ENCODE measurements at places on chromosomes 5 and 9.

DNA sequence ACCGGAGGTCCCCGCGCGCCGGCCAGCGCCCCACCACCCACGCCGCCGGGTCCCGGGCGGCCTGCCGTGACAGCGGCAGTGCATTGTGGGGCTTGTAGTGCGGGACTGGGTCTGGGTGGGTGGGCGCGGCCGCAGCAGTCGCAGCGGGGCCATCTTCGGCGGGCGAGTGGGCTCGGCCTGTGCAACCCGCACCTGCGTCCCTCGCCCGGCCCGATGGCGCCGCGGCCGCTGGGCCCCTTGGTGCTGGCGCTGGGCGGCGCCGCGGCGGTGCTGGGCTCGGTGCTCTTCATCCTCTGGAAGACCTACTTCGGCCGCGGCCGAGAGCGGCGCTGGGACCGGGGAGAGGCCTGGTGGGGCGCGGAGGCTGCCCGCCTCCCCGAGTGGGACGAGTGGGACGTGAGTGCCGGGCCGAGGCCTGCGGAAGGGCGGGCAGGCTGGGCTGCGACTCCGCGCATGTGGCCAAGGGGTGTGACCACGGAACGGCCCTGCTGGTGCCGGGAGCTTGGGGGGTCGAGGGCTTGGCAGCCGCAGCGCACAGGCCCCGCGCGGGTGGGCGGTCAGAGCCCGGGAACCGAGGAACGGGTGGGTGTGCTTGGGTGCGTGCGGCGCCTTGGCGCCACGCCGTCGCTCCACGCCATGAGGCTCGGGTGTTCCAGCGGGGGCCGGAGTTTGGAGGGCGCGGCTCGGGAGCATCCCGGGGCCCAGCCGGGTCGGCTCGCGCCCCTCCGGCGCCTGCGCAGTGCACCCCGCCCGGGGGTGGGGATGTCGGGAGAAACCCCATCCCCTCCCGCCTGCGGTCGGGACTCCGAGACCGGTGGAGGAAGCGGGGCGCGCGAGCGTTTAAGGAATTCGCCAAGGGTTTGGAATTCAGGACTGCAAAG, at the start of gene ARL10:
Gene ARL10 (plus strand): TSS at position 137 of the 881 bp plus-strand sequence. CDS start 77 bp downstream, at position 214.
- DNase-seq = peak; percentile 68

DNA sequence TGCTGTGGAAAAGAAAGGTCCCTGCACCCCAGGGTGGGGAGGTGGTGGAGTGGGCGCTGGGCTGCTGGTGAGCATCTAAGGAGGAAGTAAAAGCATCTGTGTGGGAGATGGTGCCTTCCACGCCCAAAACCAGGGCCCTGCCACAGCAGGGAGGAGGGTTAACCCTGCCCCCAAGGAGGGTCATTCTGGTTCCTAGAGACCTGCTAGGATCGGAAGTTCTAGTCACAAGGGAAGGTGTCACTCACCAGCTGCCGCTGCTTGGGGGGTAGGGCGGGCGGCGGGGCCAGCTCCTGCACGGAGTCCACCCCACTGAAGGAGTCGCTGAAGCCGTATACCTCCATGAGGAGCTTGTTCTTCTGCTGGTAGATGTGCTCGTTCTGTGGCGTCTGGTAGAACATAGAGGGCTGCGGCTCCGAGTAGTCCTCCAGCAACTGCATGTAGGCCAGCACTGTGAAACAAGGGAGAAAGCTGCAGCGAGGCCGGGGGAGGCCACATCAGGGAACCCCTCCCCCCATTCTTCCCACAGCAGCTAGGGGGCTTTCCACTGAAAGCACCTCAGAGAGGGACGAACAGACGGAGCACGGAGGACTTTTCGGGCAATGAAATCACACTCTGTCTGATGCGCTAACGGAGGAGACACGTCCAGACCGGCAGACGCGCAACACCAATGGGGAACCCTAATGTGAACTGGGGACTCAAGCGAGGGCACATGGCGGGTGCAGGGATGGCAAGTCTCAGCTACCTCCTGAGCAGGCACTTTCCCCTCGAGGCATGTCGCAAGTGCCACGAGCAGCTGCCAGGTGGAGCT, 76.4 kb downstream of the PRRT1B start:
- peak; percentile 75 for DNase-seq

DNA sequence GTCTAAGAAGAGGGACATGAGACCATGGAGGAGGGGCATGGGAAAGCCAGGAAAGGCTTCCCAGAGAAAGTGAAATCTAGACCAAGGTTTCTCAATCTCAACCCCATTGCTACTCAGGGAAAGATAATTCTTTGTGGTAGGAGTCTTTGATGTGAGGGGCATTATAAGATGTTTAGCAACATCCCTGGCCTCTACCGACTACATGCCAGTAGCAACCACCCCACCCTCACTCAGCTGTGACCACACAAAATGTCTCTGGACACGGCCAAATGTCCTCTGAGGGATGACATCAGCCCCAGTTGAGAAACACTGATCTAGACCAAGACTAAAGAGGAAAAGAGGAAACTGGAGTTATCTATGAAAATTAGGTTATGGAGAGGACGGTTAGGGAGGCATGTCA, 298.5 kb upstream of the KIF2A start:
- DNase-seq = no peak

DNA sequence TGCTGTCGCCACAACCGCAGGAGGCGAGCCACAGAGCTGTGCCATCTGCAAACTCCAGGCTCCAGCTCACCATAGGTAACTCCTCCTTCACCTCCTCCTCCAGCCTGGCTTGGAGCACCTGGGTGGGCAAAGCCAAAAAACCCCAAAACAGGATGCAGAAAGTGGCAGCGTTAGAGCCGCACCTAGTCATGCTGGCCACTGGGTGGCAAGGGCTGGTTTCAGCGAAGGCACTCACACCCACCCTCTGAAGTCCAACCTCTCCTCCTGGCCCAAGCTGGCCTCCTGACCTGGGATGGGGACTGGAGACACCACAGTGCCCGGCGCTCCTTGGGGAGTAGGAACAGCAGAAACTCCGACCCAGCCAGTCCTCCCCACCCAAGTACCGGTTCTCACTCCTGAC, 28.7 kb upstream of the ZNF354B start:
- no peak for DNase-seq

DNA sequence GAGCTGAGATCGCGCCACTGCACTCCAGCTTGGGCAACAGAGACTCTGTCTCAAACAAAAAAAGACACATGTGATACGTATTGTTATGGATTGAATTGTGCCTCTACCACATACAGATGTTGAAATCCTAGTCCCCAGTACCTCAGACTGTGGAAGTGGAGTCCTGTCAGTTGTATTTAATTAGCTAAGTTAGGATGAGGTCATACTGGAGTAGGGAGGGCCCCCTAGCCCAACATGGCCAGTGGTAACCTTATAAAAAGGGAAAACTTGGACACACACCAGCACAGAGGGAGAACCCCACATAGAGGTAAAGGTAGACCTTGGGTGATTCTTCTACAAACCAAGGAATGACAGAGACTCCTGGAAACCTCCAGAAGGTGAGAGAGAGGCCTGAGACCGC, 119.8 kb downstream of the GADD45G start:
- no peak for DNase-seq

DNA sequence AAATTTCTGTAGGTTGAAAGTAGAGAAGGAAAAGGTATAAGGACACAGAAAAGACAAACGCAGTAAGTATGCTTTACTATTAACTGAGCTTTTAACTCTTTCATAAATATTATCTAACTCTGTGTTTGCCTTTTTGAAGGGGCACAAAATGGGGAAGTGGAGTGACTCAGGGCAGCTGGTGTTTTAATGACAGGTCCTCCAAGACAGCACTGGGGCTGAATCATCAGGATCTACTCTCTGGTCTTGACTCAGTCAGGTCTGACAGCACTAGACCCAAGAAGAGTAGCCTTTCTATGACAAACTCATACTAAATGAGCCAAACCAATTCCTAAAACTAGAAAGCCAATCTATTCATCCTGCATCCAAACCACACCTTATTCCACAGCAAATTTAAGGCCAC, 102.2 kb downstream of the APTX start:
- no peak for DNase-seq

GRCh38 chr5:125411071-125411743, 664.8 kb upstream of the ZNF608 start:
- DNase-seq = no peak

DNA sequence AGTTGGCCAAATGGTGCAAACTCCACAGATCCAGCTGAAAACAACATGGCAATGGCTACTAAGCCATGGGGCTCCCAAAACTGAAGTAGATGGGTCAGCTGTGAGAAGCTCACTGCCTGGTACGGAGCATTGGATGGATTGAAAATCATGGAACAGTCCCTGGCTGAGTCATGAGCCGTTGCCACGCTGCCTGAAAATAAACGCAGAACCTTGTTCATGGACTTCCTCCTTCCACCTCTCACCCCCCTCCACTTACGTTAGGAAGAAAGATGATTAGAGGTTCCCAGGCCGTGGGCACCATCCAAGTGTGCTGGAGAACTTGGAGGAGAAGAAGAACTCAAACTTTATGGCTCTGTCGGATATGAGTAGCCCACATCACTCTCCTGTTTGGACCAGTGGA, 6.8 kb upstream of the DIPK1B start:
- DNase-seq = no peak

DNA sequence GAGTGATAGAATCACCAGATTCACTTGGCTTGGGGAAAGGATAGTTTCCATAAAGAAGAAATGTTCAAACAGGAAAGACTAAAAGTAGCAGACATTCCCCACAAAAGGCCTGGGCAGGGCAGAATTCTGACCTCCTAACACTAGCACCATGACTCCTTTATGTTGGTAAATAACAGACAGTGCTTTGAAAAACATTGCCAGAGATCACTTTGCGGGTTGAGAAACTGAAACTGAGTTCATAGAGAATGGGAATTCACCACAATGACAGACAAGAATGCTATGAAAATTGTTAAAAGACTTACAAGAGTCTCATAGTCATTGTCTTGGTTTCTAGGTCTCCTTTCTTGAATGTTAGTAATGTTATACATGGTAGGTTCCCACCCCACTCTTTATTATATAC, 172.5 kb upstream of the GLRA1 start:
- DNase-seq = no peak

GRCh38 chr5:151097061-151097460, 16.2 kb upstream of the TNIP1 start:
- no peak for DNase-seq

DNA sequence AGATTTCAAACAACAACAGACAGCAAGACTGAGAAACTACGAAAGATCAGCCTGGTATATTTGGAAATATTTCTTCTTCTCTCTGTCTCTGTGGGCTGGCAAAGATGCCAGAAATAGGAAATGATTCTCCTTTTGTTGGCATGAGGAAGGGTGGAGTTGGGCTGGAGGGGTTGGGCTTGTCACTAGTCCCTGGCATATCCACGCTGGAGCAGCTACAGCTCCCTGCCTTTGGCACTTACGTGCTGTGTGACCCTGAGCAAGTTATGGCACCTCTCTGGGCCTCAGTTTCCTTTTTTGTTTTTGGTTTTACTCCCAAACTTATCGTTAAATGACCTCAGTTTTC, 354 bp upstream of the KCNMB1 start:
- DNase-seq = no peak
